ENCODE measurements at places on chromosomes 16 and 17. TPM values are rescaled to one million over a fixed set of nuclear protein-coding genes. Genes with fewer than 3 reads are reported as not detected.

The MEIOB gene
- total RNA-seq, result not detected

- no peak for DNase-seq
- H3K4me3 ChIP-seq, result no peak overlapping the region
- peaks cover 30% of the 10 kb centered on the region for H3K4me1 ChIP-seq
- no peaks in the 10 kb centered on the region for H3K27me3 ChIP-seq
- peaks cover 4% of the 10 kb centered on the region for H3K36me3 ChIP-seq
- H3K27ac ChIP-seq, result no peak overlapping the region
Measured at GRCh38 chr16:14569213-14569612, 60.8 kb downstream of the PARN start.

The AANAT gene
- not detected for total RNA-seq

The MT2A gene
- total RNA-seq, result 107 TPM

GRCh38 chr17:4533523-4534504, 21.4 kb downstream of the MYBBP1A start:
- H3K4me1 ChIP-seq, result peaks cover 92% of the 10 kb centered on the region
- H3K4me3 ChIP-seq, result peak overlapping the region; percentile 23
- no peak for DNase-seq
- peak overlapping the region; percentile 38 for H3K27ac ChIP-seq
- H3K27me3 ChIP-seq, result peaks cover 22% of the 10 kb centered on the region

DNA sequence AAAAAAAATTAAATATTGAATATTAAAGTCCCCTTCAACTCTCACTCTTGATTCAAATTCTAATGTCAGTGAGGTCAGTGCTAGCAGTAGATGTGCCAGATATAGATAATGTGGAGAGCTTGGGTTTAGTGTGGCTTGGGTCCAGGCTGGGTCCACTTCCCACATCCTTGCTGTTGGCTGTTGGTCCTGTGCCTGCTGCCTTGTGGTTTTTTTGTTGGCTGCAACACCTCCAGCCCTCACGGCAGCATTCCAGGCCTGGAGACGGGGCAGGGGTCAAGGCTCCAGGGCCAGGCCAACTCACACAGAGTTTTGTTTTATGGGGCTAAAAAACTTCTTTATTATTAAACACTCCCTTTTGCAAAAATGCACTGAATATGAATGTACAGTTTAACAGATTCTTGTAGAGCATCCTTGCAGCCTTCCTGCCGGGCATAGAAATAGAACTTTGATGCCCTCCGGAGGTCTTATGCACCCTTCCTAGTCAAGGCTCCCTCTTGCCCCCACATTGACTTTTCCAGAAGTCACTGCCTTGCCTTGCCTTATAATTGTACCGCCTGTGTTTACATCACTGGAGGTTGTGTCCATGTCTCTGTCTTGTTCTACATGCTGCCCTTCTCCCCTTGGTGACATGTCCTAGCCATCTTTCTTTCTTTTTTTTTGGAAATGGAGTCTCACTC, 25.5 kb upstream of the MYO15B start:
- no peak for DNase-seq
- no peaks in the 10 kb centered on the region for H3K36me3 ChIP-seq
- no peak overlapping the region for H3K4me3 ChIP-seq
- H3K4me1 ChIP-seq, result no peaks in the 10 kb centered on the region
- H3K27me3 ChIP-seq, result no peaks in the 10 kb centered on the region

GRCh38 chr16:17467923-17468540, 2.7 kb downstream of the XYLT1 start:
- H3K27ac ChIP-seq, result peak overlapping the region; percentile 89
- H3K4me3 ChIP-seq, result peak overlapping the region; percentile 71
- no peak for DNase-seq
- H3K4me1 ChIP-seq, result peaks cover 61% of the 10 kb centered on the region
- H3K27me3 ChIP-seq, result no peaks in the 10 kb centered on the region

GRCh38 chr16:8075271-8075670, 515.0 kb downstream of the TMEM114 start:
- no peaks in the 10 kb centered on the region for H3K27me3 ChIP-seq
- no peak overlapping the region for H3K4me3 ChIP-seq
- no peak for DNase-seq
- H3K27ac ChIP-seq, result no peak overlapping the region
- H3K4me1 ChIP-seq, result no peaks in the 10 kb centered on the region

GRCh38 chr17:2398655-2399571, 1.9 kb downstream of the MNT start:
- H3K27ac ChIP-seq, result peak overlapping the region; percentile 100
- peaks cover 4% of the 10 kb centered on the region for H3K36me3 ChIP-seq
- no peaks in the 10 kb centered on the region for H3K27me3 ChIP-seq
- peak overlapping the region; percentile 97 for H3K4me3 ChIP-seq
- peaks cover 76% of the 10 kb centered on the region for H3K4me1 ChIP-seq

The HOXB2 gene
- total RNA-seq, result 77.4 TPM

DNA sequence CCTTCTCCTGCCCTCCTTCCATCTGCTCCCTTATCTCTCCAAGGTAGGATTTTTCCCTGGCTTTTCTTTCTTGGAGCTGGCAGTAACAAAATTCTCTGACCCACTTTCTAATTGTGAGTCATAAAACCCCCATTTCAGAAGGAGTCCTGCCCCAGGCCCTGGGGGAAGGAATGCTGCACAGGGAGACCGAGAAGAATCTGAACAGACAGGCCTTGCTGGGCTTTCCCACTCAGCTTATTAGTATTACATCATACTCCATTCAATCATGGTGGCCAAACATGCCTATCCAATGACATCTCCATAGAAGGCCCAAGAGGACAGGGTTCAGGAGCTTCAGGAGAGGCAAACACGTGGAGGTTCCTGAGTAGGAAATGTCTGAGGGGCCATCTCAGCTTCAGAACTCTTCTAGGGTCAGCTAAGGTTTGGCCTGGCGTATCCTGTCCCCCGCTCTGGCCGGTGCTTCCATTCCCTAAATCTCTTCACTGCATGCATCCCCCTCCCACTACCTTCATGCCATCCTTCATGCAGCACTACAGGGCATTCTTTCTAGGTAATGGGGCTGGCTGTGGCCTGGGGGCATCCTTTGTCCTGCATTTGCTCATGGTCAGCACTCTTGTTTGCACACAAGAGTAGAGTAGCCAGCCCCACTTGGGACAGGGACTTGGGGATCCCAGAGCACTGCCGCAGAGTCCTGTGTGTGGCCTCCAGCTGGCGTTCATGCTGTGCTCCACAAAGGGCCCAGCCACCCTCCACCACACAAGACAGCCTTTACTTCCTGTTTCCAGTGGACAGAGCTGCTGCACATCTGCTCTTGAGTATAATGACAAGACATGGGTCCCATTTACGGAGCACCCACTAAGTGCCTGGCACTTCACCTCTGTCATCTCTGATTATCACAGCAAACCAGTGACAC, 8.2 kb downstream of the SLC6A2 start:
- H3K27ac ChIP-seq, result no peak overlapping the region
- no peaks in the 10 kb centered on the region for H3K36me3 ChIP-seq
- no peak overlapping the region for H3K4me3 ChIP-seq
- H3K27me3 ChIP-seq, result no peaks in the 10 kb centered on the region
- peaks cover 16% of the 10 kb centered on the region for H3K4me1 ChIP-seq
- DNase-seq, result no peak

GRCh38 chr17:71970312-71970711, 150.5 kb upstream of the SOX9 start:
- no peaks in the 10 kb centered on the region for H3K27me3 ChIP-seq
- no peak overlapping the region for H3K27ac ChIP-seq
- H3K4me1 ChIP-seq, result peaks cover 11% of the 10 kb centered on the region
- no peaks in the 10 kb centered on the region for H3K36me3 ChIP-seq

The DOC2A gene
- total RNA-seq, result 0.50 TPM
